Thyroid gland (tissue), 4 donors: ENCODE measurements at places on chromosomes 3 and 15. TPM values are rescaled to one million over a fixed set of nuclear protein-coding genes. Genes with fewer than 3 reads are reported as not detected.

DNA sequence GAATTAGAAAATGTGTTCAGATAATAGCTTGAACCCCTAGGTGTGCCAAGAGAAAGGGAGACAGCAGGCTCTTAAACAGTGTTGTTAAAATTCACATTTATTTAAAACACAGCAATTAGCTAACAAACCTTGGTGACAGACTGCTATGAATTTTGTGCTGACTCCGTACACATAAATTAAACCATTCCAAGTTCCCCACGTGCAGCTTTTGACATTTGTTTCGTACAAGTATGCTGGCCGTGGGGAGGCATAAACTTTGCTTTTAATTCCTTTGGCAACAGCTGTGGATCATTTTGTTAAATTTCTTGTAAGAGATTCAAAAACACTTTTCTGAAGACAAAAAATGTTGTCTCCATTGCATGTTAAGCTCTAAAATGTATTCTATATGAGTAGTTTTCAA, 465.3 kb downstream of the FGF12 start:
- H3K36me3 ChIP-seq: no peaks in the 10 kb centered on the region
- peaks cover 4% of the 10 kb centered on the region for H3K4me1 ChIP-seq
- no peak overlapping the region for H3K27ac ChIP-seq
- no peak for DNase-seq
- H3K4me3 ChIP-seq: no peak overlapping the region

GRCh38 chr15:95626501-95627361, 703.8 kb upstream of the NR2F2 start:
- no peak overlapping the region for H3K4me3 ChIP-seq
- no peak for DNase-seq
- H3K4me1 ChIP-seq: no peaks in the 10 kb centered on the region
- no peaks in the 10 kb centered on the region for H3K27me3 ChIP-seq

DOCK3 gene
- total RNA-seq: 23.7 TPM

- no peaks in the 10 kb centered on the region for H3K27me3 ChIP-seq
- H3K4me1 ChIP-seq: peaks cover 39% of the 10 kb centered on the region
- no peak overlapping the region for H3K4me3 ChIP-seq
- no peak for DNase-seq
These were observed 10.7 kb downstream of the H1-8 start for GRCh38 chr3:129553719-129554118.

DNA sequence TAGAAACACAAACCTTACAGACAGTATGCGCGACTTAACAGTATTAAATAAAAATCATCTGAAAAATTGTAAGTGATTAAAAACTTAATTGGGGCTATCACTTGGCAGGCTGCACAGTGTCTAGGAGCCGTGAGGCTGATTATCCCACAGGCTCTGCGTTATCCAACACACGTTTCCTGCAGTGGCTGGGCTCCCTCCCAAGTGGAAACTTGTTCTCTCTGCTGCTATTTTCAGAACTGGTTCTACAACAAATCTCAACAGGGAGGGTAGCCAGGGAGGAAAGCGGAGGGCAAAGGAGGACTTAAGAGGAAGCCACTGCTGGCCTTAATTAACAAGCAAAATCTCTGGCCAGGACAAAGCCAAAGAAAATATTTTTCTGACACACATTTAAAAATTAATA, 555.2 kb downstream of the MAGI1 start:
- H3K27ac ChIP-seq: peak overlapping the region; percentile 58
- H3K27me3 ChIP-seq: no peaks in the 10 kb centered on the region
- DNase-seq: peak; percentile 83

GRCh38 chr3:118000219-118000618, 1034.4 kb downstream of the IGSF11 start:
- H3K27ac ChIP-seq: no peak overlapping the region
- H3K36me3 ChIP-seq: no peaks in the 10 kb centered on the region
- no peak overlapping the region for H3K4me3 ChIP-seq
- no peaks in the 10 kb centered on the region for H3K4me1 ChIP-seq
- DNase-seq: no peak
- H3K27me3 ChIP-seq: no peaks in the 10 kb centered on the region

SH2D7 gene
- not detected for total RNA-seq

GRCh38 chr3:5458526-5458925, 271.0 kb downstream of the EDEM1 start:
- DNase-seq: no peak
- no peaks in the 10 kb centered on the region for H3K4me1 ChIP-seq
